ENCODE measurements at places on chromosomes 1 and 21.

DNA sequence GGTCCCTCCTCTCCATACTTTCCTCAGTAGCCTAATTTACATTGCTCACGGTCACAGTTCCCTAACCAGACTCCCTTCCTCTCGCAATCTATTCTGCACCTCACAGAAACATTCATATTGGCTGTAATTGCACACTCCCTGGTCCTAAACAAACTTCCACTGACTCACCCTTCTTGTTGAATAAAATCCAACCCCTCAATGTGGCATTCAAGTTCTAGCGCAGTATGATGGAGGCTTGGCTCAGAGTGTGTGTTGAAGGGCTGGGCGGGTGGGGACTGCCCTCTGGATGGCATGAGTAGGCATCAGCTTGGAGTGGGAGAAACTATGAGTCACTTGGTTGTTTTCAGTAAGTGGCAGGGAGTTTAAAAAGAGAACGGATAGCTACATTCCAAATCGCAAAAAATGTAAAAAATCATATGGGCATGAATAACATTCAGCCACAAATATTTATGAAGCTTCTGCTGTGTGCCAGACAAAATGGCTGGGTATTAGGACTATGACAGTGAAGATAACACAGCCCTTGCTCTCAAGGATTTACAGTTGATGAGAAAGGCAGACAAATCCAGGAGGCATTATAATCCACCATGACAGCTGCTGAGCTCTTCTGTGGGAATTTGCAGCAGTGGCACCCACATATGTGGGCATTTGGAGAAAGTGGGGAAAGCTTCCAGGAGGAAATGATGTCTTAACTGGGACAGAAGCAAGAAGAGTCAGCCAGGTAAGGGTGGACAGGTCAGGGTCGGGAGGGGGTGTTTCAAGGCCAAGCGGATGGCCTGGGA, 42.2 kb upstream of the LYST start:
- DNase-seq, result peak; percentile 91

DNA sequence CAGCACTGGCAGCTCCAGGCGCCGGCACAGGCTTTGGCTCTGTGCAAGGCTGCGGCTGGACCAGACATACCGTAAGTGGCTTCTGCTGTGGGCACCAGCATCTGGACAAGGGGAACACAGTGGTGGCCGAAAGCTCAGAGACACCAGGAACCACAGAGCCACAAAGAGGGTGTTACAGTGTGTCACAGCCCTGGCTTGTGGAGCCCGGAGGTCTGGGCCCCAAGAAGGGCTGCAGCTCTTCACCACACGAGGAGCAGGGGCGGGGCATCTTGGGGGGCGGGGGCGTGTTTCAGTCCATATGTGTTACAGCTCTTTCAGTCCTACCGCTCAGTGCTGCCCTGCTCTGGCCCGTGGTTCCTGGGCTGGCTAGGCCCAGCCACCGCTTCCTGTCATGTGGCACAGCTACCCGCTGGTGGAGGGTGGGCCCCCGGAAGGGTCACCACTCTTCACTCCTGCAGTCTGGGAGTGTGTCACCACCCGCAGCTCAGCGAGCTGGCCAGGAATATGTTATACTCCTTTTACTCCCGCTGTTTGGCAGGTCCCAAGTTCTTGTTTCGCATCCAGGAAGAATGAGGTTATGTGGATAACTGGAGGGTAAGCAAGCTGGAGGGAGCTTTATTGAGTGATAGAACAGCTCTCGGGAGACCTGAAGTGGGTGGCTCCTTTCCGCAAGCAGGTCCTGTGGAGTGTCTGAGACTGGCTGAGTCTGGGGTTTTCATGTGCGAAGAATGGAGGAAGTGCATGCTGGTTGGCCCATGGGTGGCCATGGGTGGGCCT, 3.3 kb upstream of the LSM10 start:
- DNase-seq, result no peak

DNA sequence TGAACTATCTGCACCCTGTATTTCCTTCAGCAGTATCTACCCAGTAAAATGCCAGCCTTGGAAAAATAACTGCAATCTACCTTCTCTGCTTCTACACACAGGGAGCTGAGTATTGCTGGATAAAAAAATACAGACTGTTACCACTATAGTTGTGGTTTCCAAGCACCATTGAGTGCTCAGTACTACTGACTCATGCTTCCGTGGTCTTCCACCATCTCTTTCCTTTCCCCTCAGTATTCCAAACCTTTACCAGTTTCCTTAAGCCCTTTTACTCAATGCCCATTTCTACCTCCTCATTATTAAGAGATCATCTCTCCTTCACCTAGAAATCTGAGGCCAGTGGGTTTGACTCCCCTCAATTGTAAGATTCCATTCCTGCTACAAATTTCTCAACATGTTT, 23.8 kb downstream of the GLMN start:
- peak; percentile 26 for DNase-seq

- DNase-seq, result peak; percentile 51
These were observed 126.7 kb upstream of the CACHD1 start for GRCh38 chr1:64343105-64343822.

- no peak for DNase-seq
These were observed 275.8 kb downstream of the VAV3 start for GRCh38 chr1:107689159-107689558.

DNA sequence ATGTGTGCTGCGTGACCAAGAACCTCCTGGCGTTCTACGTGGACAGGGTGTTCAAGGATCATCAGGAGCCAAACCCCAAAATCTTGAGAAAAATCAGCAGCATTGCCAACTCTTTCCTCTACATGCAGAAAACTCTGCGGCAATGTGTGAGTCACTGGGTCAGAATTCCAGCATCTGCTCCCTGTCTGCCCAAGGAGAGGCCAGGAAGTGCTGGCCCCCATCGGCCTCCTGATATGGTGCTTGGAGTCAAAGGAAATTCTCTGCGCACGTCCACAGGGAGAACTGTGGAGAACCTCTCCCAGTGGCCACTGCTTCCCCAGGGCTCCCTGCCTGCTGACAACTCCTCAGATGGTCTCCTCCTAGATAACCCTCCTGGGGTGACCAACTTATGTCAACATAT, 25.6 kb upstream of the IL20 start:
- peak; percentile 42 for DNase-seq

DNA sequence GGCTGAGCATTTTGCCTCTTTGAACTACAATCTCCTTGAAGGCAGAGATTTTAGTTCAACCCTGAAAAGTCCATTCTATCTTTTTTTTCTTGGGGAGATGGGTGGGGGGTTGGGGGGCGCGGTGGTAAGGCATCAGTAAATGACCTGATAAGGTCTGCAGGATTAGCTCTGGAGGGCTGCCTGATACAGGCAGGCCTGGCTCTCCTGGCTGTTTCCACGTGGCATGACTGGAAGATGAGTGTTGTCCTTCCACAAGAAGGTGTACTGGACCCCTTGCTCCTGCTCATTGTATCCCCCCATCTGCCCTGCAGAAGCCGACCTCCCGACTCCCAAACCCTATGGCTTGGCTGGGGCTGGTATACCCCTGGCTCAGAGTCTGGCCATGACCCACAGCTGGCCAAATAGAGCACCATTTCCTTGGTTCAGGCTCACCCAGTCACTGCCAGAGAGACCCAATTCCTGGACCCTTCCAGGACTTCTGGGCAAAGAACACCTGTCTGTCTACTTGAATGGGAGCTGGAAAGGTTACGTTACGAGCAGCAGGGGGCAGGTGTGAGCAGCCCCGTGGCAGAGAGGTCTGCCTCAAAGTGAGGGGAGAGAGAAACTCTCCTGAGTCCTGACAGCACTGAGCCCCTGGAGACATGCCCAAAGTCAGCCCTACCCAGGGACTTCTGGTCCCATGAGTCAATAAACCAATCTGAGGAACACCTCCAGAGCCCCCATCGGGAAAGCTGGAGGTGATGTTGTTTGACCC, 17.0 kb downstream of the DHRS3 start:
- peak; percentile 63 for DNase-seq

- DNase-seq, result peak; percentile 92
These were observed 57.8 kb downstream of the FOXO6 start for GRCh38 chr1:41418857-41419583.

DNA sequence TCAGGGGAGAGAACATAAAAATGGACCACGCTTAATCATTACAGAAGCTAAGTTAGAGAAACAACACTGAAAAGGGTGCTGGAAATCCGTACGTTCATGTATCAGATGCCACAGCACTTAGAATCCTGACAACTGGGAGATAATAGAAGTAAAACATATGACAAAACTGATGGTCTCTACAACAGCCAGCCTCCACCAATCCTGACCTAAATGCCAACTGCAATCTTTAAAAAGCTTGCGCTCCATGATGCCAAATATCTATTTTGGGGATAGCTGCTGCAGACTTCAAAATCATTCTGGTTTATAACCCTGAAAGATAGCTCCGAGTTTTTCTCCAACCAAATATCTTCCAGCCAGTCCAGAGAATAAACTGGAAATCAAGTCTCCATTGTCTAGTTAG, 178.3 kb downstream of the RERE start:
- no peak for DNase-seq

DNA sequence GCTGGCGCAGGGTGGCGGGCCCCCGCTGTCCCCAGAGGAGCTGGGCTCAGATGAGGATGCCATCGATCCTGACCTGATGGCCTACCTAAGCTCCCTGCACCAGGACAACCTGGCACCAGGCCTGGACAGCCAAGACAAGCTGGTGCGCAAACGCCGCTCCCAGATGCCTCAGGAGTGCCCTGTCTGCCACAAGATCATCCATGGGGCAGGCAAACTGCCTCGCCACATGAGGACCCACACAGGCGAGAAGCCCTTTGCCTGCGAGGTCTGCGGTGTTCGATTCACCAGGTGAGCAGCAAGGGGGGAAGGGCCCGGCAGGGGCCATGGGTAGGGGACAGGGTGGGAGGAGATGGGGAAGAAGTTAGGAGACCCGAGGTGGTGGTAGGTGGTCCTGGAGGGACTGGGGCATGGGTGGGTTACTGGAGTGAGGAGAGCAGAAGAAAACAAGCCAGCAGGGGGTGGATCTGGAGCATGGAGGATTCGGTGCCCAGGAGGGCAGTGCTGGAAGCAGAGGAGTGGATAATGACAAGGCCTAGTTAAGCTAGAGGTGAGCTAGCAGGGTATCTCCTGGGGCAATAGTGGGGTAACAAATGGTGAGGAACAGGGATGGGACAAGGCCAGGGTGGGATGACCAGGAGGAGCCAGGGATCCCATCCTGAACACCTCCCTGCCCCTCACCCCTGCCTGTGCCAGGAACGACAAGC, 13.1 kb downstream of the ZBTB7B start:
- DNase-seq, result no peak

- no peak for DNase-seq
These were observed 52.9 kb upstream of the KDM4A start for GRCh38 chr1:43597028-43597427.

GRCh38 chr1:181349512-181349911, 133.8 kb upstream of the CACNA1E start:
- no peak for DNase-seq

DNA sequence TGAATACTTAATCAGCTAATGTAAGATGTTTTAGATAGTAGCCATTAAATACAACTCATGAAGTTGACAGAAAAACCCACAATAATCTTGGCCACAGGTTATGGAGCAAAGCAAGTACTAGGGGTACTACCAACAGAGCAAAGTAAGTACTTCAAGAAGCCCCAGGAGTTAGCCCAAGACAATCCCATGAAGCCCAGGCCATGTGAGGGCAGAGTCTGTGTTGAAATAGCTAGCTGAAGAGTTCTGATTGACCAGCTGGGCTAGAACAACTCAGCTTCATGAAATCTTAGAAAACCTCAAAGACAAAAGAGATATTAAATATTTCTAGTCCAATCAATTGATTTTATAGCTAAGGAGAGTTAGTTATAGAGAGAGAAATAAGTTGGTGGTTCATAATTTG, 212.9 kb upstream of the HOOK1 start:
- DNase-seq, result peak; percentile 6

GRCh38 chr1:186828611-186829454, at the start of gene PLA2G4A:
Gene PLA2G4A, plus strand, starts transcription at chr1:186828949. Its CDS starts 25,406 bp downstream, at chr1:186854355.
- DNase-seq, result peak; percentile 64

DNA sequence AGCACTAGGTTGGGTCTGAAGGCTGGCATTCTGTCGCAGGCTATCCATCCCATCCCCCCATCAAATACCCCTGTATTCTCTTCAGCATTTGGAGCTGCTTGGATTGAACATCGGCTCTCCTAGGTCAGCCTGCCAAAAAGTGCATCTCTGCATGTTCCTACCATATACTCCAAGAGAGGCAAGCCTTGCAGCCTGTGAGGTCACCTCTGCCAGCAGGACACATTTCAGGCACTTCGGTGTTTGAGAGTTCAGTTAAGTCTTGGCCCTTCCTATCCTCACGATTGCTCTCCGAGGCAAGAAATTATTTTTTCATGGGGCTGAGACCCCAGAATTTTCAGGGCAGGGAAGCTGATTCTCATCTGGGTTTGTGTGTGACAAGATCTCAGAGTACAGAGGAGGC, 2.6 kb downstream of the GPR25 start:
- DNase-seq, result no peak

DNA sequence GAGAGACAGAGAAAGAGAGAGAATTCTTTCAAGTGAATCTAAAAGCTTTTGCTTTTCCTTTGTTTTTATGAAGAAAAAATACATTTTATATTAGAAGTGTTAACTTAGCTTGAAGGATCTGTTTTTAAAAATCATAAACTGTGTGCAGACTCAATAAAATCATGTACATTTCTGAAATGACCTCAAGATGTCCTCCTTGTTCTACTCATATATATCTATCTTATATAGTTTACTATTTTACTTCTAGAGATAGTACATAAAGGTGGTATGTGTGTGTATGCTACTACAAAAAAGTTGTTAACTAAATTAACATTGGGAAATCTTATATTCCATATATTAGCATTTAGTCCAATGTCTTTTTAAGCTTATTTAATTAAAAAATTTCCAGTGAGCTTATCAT, 117.6 kb downstream of the PTPRC start:
- DNase-seq, result peak; percentile 9

- DNase-seq, result peak; percentile 39
These were observed 38.9 kb downstream of the LEPR start for GRCh38 chr1:65459397-65459768.

- peak; percentile 35 for DNase-seq
These were observed 1583.8 kb downstream of the NCAM2 start for GRCh38 chr21:22582026-22582425.

GRCh38 chr1:110170766-110171733, 20.8 kb downstream of the SLC6A17 start:
- DNase-seq, result peak; percentile 18

GRCh38 chr21:41071258-41072171, 96.4 kb upstream of the BACE2 start:
- DNase-seq, result no peak

GRCh38 chr1:222104694-222105392, 363.0 kb upstream of the DUSP10 start:
- DNase-seq, result no peak

GRCh38 chr1:942411-942821, 16.6 kb downstream of the NOC2L start:
- peak; percentile 64 for DNase-seq

GRCh38 chr1:7247158-7247557, 461.9 kb downstream of the CAMTA1 start:
- no peak for DNase-seq

All from astrocyte of the hippocampus (primary cell).